ENCODE measurements at places on chromosomes 2 and 18.

- DNase-seq: no peak
These were observed 20.0 kb upstream of the MEIS1 start for GRCh38 chr2:66414896-66415295.

DNA sequence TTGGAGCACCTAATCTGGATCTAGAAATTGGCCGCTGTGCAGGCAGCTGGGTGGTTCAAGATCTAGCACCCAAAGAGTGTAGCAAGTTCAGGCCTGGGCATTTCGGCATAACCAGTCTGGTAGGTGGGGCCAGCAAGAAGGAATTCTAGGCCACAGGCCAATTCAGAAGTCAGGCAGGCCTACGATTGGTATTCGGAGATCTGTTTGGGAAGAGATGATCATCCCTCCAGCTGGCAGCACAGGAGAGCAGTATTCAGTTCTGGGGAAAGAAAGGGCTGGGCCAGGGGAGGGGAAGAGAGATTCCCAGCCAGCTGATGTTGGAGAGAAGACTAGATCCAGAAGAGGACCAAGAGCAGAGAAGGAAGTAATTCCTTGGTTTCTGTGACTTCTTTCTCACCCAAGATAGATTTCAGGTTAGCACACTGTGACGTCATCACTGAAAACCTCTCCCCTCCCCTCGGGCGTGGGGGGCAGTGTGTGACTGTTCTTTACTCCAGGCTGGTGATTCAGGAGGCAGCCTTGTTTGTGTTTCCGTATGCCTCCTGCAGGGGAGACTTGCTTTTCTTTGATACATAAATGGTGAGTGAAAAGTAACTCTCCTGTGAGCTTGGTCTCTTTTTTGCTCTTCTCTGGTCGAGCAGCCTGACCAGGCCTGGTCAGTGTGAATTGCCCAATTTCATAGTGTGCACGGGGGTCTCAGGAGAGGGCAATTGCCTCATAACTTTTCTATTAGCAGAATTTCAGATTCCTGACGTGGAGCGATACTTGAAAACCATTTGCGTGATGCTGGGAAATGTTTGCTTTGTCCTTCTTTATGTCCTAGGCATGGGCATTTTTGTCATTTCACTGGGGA lies 61.1 kb downstream of the MEIS1 start:
- DNase-seq: no peak

DNA sequence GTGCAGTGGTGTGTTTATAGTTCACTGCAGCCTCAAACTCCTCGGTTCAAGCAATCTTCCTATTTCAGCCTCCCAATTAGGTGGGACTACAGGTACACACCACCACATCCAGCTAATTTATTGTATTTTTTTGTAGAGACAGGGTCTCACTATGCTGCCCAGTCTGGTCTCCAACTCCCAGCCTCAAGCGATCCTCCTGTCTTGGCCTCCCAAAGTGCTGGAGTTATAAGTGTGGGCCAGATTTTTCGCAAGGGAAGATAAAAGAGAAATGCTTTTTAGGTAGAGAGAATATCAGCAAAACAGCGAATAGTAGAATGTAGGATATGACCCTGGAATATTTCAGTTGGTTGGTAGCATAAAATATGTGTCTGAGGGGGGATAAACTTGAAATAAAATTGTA lies 4.3 kb downstream of the DDX1 start:
- DNase-seq: no peak

- DNase-seq: no peak
These were observed 327.1 kb downstream of the CCDC178 start for GRCh38 chr18:33113416-33113815.

DNA sequence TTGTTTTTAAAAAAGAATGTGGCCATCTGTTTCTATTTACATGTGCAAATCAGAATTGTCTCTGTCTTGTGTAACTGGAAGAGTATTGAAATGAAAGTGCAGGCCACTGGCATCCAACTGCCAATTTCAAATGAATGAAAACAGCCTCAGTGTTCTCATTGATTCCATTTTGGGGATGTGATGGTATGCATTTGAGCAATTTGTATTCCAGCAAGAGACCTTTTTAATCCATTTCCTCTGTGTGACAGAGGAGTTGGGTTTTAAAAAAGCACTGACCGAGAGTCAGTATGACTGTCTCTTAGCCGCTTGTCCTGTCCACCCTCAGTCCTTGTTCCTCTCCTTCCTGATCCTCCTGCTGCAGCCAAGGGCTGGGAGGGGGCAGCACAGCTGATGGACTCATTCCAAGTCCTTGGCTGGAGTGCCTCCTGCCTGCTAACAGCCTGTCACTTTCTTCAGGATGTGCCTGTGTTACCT lies 50.0 kb downstream of the ASAP2 start:
- no peak for DNase-seq

- no peak for DNase-seq
These were observed 15.2 kb downstream of the SMYD1 start for GRCh38 chr2:88082781-88083180.

DNA sequence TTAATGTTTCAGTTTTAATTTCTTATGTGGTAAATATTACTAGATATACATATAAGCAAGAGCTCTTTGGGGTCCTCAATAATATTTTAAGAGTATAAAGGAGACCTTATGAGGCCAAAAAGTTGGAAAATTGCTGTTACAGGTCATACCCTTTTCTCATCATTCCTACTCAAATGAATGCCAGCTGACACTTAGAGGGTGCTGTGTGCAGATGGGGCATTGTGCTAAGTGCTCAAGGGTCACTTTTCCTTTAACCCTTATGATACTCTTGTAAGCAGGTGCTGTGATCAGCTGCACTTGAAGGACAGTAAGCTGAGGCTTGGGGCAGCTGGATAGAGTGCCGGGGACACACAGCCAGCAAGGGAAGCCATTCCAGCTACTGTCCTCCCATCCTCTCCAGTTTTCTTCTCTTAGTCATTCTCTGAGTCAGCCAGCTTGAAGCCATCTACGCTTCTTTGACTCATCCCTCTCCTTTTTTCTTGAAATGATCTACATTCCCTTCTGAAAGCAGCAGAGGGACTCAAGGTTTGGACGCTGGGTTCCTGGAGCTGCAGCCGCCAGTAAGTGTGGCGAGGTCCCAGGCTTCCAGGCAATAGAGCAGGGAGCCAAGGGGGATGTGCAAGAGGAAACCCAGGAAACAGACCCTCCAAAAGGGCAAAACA lies 42.0 kb upstream of the CREB1 start:
- no peak for DNase-seq

DNA sequence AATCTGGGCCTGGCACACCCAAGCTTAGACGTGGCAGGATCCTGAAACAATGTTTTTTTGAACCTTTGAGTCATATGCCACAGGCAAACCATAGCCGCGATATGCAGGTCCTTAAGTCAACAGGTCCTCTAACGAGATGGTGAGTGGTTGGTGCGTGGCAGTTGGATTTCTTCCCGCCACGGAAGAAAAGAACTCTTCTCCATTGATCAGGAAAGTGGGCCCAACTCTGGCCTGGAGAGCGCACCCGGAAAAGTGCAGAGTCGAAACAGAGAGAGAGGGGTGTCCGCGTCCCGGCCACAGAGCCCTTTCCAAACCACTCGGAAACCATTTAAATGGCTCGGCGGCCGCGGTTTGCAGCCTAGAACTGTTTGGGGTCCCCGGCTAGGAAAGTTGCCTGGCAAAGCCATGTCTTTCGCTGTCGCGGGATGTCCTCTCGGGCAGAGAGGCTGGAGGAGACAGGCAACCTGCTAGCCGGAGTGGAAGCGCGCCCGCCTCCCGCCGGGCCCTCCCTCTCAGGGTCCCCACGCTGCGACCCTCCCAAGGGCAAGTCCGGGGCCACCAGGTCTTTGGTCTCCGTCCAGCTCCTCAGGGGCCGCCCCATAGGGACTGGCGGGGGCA lies 777 bp downstream of the GALNT3 start:
- DNase-seq: peak; percentile 8

- no peak for DNase-seq
These were observed 141.1 kb downstream of the HDAC4 start for GRCh38 chr2:239259603-239260298.

DNA sequence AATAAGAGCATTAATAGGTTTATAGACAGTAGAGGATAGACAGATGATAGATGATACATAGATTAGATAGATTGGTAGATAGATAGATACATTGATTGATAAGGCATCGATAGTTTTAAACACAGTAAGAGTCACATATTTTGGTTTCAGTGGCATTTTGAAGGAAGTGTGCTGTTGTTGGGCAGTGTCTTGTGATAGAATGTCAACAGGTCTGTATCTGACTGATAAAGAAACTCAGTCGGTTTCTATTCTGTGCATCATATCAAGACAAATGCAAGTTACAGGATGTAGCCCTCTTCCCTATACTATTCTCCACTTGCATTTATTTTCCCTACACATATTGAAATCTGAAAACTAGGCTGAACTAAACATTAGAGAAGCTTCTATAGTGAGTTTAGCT lies 1229.0 kb upstream of the ZEB2 start:
- no peak for DNase-seq

- no peak for DNase-seq
These were observed 1554.4 kb upstream of the LRRTM1 start for GRCh38 chr2:81858998-81859397.

GRCh38 chr2:217993138-217993537 lies 9.7 kb downstream of the TNS1 start:
- no peak for DNase-seq

DNA sequence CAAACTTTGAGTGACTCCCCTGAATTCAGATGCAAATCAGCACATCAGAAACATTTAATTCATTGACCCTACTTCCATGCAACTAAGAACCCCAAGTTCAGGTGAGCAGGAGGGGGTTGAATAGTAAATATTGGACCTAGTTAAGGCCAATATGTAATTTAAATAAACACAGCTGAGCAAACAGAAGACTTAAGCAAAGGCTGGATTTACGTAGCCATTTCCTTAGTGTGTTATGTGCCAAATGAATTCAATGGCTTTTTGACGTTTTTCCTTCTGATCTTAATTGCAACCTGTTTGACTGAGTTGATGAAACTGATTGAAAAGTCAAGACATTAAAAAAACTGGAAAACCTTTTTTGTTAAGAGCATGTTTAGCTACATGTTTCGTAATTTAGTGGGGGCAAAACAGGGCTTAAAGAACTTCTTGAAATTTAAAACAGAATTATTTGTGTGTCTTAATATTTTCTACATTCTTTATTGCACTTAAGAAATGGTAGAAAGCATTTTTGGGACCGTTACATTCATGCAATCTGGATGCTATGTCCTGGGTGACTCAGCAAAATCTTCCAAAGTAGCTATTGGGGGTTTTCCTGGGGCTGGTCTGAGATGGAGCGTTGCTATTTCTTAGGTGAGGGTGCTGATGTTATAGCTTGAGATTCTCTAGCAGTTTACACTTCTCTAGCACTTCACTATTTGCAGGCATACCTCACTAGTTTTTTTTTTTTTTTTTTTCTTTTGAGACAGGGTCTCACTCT lies 25.5 kb upstream of the KCNE4 start:
- no peak for DNase-seq

DNA sequence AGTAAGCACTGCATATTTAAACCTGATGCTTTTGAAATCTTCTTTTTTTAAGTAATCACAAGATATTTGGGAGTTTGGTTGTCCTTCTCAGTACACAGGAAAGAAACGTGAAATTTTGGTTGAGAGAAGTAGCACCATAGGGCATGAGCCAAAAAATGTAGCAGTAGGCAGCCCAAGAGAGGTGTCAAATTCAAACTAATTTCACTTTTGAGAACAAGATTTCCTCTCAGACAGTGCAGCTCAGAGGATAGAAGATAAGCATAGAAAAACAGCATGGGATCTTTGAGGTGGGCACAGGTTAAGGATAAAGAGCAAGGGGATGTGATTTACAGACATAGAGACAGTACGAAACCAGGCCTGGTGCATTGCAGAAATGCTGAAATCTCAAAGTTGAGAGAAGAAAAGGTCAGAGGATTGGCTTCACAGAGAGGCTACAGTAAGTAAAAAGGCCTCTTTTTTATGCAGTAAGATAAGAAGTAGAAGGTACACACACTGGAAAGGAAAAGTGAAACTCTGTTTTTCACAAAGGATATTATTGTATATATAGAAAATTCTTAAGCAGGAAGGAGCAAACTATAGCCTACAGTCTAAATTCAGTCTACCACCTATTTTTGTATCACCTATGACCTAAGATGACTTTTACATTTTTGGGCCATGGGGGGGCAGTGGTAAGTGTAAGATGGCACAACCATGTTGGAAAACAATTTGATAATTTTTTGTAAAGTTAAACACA lies 89.8 kb downstream of the PKP4 start:
- no peak for DNase-seq

DNA sequence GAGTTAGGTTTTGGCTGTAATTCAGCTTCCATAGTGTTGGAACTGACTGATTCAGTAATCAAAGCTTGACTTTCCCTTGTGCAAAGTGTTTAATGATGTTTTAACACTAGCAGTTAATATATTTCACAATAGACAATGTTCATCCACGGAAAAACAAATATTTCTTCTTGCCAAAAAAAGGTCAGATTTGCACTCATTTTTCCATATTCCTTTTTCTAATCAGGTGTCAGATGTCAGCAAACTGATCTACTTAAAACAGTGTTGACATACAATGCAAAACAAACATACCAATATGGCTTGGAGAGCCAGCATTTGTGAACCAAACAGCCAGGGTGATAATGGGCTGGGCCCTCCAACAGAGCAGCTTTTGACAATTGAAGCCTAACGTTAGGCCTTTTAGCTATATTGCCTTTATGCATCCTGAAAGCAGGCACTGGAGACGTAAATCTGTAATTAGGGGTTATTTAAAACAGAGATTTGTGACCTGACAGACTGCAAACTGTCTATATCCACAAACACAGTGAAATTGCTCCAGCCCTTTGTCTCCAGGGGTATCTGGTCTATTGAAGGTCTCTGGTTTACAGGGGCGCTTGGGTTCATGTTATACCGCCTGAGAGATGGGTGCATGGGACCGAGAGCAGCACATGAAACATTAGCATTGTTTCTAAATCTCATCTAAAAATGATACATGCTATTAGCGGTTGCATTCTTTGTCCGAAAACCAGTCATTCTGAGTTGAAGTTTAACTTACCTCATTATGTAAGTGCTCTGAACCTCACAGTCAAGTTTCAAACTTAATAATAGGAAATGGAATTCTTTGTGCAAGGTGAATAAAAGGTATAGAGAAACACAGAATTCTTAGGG lies 7.1 kb upstream of the CDCA7 start:
- no peak for DNase-seq

GRCh38 chr2:44957656-44958327 lies 16.3 kb downstream of the SIX3 start:
- no peak for DNase-seq

DNA sequence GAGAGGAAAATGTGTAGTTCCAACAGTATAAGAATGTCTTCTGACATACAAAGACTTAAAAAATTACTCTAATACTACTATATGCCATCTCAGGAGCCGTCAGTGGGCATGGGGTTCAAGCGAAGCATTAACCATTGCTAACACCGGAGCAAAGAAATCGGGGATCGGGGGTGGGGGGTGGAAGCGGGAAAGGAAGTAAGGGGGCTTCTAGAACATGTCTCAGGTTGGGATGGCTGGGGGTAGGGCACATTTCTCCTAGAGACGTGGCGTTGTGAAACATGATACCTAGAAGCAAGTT lies 702 bp downstream of the LMAN1 start:
- DNase-seq: no peak

DNA sequence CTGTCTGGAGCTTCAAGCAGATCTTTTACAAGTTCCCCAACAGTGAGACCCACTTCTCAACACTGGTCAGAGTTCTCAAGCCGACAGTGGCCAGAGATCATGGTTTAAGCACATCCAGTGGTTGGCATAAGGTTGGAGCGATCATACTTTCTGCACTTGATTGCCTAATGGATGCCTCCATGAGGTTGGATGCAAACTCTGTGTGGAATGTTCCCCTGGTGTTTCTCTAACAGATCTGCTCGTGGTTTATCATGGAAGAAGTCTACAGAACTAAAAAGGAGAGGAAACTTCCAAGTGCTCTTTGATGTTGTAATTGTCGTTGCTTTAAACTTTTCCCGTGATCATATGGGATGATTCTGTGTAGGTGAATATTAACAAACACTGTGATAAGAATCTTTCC lies 60.7 kb downstream of the SH3RF3 start:
- DNase-seq: no peak

- DNase-seq: no peak
These were observed 95.0 kb downstream of the TGFA start for GRCh38 chr2:70458661-70459060.

Data from neuronal stem cell (in vitro differentiated cells).